ENCODE measurements at places on chromosomes 2 and 18.
A peak's percentile ranks its signal among the peaks of the same experiment; 100 is the strongest.

GRCh38 chr2:202429164-202429980 is 53.2 kb downstream of the BMPR2 start:
- no peak for DNase-seq

DNA sequence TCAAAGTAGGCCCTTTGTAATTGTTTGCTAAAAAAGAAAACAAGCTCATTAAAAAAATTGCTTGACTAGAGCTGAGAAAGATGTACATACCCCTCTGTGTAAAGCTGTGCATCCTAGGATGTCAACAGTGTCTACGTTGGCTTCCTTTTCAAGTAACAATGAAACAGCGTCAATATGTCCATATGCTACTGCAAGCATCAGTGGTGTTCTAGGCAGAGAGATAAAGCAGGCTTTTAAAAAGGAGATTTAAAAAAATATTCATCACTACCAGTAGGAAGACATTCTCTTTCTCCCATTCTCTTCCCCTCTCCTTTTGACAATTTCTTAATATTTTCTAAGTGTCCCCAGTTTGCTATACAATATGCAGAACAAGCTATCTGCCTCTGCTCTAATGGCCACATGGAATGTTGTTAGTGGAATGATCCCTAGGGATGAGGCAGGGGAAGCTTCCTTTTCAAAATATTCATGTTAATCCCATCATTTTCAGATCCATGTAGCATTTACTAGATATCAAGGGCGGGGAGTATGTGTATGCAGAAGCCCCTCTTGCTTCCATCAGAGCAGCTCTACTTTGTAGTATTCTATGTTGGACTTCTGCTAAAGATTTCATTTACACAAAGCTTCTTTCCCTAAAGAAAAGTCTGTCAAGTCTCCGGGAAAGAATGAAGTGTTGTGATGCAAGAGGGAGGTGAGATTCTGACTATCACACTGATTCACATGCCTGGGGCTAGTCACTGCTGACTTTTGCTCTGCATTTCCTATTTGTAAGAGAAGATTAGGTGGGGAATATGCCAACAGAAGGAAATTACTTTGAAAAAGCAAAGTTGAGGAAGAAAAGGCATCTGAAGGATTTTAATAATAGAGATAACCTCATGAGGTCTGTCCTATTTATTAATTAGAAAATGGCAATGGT is 81.5 kb upstream of the PGAP1 start:
- no peak for DNase-seq

- no peak for DNase-seq
Measured at GRCh38 chr2:9378433-9379390, 44.6 kb downstream of the ITGB1BP1 start.

- DNase-seq = peak; percentile 38
Measured at GRCh38 chr2:45813003-45813941, 161.8 kb downstream of the PRKCE start.

DNA sequence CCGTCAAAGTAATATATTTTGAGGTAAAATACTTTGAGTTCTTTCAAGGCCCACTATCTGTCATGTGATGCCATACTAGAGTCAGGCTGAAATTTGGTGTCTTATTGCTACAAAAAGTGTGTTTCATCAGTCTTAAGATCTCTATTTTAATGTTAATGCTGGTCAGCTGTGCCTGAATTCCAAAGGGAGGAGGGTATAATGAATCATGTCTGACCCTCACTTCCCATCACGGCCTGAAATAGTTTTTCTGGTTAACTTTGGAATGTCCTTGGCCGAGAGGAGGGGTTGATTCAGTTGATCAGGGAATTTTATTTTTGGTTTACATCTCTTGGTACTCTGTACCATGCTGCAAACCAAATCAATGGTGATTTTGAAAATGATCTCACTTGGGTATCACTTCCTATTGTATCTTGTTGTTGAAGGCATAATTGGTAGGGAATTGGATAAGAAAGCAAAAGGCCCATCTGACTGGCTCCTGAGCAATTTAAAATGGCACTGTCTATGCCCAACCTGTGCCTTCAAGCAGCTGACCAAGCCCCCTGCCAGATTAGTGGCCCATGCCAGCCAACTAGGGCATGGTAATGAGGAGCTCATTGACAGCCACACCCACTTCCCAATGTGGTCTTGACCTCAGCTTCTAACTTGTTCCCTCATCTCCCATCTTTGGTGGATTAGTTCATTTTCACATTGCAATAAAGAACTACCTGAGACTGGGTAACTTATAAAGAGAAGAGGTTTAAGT is 6.1 kb upstream of the SLC35F5 start:
- no peak for DNase-seq
